ENCODE measurements at places on chromosomes 5 and 9.

DNA sequence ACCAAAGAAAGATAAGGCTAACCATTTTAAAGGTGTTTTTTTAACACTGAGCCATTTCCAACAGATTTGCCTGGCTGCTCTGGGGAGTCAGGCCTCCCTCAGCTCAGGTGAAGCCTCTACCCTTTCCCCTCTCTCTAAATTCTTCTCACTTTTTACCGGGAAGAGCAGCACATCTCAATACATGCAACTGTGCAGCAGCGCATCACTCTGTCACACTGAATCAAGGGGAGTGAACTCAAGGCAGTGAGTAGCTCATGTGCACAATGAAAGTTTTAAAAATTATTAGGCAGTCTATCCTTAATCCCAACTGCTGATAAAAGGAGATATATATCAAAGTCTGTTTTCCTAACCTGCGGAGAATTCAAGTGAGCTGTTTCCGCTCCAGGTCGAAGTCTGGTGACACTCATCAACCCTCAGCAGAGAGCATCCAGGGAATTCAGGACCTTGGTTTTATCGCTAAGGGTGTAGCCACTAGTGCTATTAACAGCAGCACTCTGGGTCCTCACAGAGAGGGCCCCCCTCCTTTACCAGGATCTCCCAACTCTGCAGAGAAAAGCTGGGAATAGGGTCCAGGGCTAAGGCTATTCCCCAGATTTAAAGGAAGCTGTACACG lies 1.0 kb downstream of the CEMIP2 start:
- DNase-seq = no peak

- no peak for DNase-seq
Observed at GRCh38 chr9:69961843-69962242, 81.8 kb upstream of the MAMDC2 start.

DNA sequence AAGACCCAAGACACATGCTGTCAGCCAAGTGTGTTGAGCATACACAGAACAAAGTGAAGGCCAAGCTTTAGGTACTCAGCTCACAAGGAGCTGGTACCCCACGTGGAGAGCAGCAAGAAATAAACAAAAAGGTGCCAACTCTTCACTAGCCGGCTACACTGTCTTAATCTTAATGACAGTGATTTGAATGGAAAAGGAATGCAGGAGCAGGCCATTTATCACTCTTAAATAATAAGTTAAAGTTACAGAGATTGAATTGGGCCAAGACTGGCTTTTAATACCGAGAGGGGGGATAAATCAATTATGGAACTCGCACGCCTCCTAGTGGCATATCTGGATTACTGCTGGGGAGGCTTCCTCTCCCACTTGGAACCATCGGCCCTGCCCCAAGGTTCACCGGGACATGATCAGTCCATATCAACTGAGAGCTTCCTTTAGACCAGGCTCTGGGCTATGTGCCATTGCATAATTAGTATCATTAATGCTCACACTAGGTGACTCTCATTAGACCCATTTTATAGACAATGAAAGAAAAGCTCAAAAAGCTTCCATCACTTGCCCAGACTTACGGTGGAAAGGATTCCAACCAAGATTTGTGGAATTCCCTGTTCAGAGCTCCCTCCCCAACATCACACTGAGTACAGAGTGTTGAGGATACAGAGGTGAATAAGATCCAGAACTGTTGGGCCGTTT lies 94.0 kb downstream of the ACTL7B start:
- DNase-seq = peak; percentile 67

- no peak for DNase-seq
Observed at GRCh38 chr5:81630684-81631083, 120.2 kb downstream of the SSBP2 start.

- no peak for DNase-seq
Observed at GRCh38 chr9:17865881-17866280, 287.0 kb downstream of the SH3GL2 start.

DNA sequence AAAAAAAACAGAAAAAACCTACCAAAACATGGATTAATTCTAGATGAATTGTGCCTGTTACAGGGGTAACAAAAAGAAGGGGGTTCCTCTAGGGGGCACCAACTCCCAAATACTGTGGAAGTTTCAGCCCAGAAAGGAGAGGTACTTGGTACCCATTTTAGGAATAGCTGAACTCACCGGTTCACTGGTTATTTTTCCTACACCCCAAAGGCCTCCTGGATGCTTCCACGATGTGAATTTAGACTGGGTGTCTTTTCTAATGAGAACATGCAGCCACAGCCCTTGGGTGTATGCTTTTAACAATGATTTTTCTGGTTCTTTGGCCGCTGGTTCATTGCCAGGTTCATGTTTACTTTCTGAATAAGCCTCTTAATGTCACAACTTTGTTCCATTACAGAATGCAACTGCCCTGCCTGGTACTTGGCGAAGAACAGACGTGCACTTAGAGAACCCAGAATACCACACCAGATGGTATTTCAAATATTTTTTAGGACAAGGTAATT lies 46.7 kb downstream of the GARNL3 start:
- DNase-seq = peak; percentile 71

DNA sequence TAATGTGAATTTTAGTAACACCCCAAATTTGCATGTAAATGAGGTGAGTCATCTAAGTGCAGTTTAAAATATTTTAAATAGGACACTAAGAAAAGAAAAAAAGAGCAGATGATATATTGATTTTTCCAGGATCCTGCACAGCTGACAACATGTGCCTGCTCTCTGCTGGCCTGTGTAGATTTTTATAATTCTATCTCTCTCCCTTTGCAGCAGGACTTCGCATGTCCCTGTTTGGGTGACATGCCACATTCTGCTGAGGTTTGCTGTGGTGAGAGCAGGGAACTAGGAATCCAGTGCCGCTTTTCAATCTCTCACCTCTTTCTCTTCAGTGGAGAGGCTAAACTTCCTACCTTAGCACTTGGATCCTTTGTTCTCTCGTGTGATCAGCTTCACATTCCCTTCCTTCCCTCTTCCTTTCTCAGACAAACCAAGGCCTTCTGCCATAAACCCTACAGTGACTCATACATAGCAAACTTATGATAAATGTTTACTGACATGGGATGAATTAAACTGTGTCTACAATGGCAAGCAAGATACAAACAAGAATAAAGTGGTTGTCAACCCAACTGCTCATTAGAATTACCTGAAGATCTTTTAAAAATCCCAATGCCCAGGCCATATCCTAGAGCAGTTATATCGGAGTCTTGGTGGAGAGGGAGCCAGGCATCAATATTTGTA lies 198.8 kb upstream of the EFNA5 start:
- peak; percentile 76 for DNase-seq

DNA sequence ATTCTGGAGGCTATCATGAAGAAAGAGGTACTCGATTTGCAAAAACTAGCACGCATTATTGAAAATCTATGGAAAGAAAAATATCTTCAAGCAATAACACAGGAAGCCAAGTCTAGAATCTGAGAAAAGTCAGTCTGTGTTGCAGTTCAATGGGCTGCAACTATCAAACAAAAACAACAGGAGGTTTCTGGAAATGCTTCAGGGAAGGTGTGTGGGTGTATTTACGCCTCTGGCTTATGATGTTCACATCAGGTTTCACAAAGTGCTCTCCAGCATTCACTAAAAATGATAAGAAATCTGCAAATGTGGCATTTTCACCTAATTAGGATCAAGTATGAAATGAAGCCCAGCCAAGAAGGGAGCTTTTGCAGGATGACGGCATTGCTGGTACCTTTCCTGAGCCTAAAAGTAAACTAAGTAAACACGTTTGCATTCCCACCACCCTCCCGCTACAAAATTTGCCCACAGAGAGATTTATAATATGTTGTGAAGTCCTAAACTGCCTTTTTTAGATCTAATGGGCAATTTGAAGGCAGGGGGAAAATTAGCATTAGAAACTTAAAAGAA lies 146.4 kb downstream of the GABRB2 start:
- DNase-seq = no peak

DNA sequence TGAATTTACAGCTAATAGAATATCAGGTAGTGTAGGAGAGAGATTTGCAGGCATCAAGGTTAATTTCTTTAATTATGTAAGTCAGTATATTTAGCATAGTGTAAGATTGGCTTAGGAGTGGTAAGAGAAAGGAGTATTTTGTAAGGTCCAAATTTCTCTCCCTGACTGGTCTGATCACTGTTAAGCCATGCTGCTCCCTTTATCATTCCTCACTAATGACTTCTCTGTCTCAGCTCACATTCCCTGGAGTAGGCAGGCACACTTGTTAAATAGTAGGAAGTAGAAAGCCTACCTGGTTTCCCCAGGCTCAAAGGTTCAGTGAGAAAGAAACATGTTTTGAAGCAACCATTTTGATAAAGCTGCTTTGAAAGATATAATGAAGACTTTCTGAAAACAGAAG lies 90.7 kb downstream of the SMIM15 start:
- no peak for DNase-seq

DNA sequence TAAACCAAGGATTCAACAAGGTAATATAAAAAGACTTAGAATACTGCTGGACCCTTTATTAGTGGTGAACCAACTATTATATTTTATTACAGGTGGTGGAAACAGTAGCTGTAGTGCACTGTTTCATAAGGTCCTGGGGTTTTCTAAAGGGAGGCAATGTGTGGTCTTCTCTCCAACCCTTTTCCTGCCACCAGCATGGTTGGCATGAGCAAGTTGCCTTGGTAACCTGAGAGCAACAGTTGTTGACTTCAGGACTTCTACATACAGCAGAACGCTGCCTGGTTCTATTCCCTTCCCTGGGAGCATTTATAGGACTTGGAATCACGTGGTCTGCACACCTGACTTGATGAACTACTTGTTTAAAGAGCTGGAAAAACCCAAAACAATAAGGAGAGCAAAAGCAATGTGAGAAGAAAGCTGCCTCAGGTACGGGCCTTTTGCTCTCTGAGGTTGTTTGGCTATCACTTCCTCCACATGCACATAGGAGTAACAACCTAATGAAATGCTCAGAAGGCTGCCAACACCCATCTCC lies 81.1 kb upstream of the RAI14 start:
- DNase-seq = no peak

GRCh38 chr9:138104251-138105122 lies 226.9 kb downstream of the CACNA1B start:
- no peak for DNase-seq

GRCh38 chr5:42301349-42301748 lies 121.9 kb upstream of the GHR start:
- DNase-seq = peak; percentile 91

- DNase-seq = no peak
Observed at GRCh38 chr5:120955795-120956194, 491.7 kb downstream of the PRR16 start.

- no peak for DNase-seq
Observed at GRCh38 chr9:31733166-31733565, 651.3 kb upstream of the ACO1 start.

DNA sequence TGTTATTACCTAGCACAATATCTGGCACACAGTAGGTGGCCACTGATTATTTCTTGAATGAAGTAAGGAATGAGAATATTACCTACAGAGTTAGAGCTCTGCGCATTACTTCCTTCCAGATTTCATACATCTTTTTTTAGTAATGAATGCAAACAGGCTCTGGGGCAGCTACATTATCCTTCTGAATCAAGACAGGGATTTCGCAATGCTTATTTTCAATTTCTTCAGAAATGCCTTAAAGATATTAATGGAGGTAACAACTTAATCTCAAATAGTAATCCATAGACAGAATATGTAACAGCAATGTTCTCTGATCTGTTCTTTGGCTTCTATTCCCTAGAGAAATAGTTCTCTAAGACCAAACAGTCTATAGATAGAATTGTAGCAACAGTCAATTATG lies 32.6 kb downstream of the CDKN2A start:
- no peak for DNase-seq

DNA sequence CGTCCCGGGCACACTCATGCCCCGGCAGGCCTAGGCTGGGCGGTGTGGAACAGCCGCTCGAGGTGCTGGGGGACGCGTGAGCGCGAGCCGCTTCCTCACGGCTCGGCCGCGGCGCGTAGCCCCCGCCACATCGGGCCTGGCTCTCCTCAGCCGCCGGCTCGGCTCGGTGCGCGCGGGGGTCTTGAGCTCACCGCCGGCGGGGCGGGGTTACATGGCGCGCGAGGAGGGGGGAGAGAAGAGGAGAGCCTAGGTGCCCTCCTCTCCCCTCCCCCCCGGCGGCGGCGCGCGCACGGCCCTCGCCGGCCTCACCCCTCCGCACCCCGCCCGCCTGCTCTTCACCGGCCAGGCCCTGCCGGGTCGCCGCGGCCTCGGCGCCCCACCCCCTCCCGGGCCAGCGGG lies 7.7 kb downstream of the RANBP6 start:
- DNase-seq = peak; percentile 24

DNA sequence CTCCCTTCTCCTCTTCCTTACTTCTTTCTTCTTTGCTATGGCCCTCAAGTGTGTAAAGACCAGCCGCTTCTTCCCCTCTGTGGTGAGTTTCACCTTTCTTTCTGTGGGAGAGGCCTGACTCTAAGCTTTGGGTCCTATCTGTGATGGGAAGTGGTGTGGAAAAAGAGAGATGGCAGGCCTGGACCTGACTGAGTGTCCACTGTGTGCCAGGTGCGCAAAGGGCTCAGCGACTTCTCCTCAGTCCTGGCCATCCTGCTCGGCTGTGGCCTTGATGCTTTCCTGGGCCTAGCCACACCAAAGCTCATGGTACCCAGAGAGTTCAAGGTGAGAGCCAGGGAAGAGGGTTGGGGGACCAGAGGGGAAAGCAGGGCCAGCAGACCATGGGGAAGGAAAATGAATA lies 5.9 kb downstream of the SLC4A9 start:
- no peak for DNase-seq

DNA sequence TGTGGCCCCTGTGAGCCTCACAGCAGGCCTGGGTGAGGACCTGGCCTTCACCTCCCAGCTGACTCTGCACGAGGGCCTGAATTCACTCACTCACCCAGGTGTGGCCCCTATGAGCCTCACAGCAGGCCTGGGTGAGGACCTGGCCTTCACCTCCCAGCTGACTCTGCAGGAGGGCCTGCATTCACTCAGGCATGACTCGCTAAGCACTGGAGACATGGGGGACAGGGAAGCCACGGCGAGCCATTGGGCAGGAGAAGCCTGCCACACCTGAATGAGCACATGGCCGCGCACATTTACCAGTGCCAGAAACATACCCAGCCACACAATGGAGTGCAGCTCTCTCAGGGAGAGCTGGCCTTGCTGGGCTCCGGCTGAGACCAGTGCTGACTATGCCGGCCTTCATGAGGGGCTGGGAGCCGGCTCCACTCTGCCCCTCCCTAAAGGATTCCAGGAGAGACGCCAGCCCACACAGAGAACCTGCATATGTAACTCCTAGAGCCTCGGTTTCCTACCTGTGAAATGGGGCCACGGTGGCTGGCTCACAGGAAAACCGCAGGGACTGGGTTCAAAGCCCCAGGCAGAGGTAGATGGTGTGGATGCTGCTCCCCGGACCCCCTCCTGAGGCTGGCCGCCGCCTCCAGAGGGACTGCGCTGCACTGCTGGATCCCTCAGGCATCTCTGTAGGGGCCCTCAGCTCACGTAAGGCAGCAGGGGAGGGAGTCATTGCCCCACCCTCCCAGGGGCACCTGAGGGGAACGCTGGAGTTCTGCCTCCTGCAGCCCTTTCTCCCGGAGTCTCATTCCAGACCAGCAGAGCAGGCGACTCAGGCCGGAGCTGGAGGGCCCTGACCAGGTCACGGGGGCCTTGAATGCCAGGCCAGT lies 7.2 kb downstream of the ADAMTS2 start:
- no peak for DNase-seq

- no peak for DNase-seq
Observed at GRCh38 chr9:130927338-130927737, 11.7 kb downstream of the FIBCD1 start.

- peak; percentile 28 for DNase-seq
Observed at GRCh38 chr5:81760521-81760920, 9.6 kb upstream of the SSBP2 start.
